Testis (tissue), 5 donors: ENCODE measurements at places on chromosomes 1 and 21. TPM values are rescaled to one million over a fixed set of nuclear protein-coding genes. Genes with fewer than 3 reads are reported as not detected.

DNA sequence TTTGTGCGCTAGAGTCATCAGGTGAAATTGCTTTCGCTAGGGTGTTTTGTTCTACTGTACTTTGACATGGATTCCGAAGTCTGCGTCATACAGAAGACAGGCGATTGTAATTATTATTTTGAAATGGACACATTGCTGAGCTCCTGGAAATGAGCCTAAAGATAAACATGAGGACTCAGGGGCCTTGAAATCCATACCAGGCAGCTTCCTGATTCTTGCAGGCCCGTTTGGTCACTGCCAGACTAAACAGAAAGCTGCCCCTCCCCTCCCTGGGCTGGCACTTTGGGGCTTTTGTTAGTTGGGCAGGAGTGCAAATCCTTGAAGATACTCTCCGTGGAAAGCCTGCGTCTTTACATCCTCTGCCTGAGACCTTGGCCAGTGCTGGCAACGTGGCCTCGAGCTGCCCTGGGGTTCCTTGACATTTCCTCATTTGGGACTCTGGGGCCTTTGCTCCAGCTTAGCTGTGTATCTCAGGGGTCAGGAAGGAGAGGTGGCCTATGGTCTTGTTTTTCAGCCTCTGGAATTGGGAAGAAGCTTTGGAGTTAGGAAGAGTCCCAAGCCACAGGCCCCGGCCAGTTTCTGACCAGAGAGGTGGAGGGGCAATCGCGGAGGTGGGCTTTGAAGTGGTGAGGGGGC lies 26.9 kb upstream of the KCNE2 start:
- DNase-seq: peak; percentile 81

UTP11 gene
- total RNA-seq: 35.6 TPM

GRCh38 chr21:36178349-36178748 lies 21.7 kb downstream of the DOP1B start:
- DNase-seq: no peak

ATAD3C gene
- total RNA-seq: 3.0 TPM

DNAJC28 gene
- total RNA-seq: 7.3 TPM

DNA sequence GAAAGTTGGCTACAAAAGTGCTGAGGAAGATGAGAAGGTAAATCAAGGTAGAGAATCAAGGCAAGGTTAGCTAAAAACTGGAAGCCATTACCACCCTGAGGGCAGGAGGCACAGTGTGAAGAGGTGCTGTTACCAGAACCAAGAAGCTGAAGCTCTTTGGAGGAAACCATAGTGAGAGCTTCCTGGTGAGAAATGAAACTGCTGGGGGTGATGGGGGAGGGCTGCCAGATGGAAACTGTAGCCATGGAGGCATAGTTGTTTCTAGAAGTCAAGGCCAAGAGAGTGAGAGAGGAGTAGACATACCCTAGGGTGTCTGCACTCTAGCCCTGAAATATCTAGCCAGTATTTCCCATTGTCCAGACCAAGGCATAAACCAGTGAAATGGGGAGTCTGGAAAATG lies 28.7 kb downstream of the IFI44 start:
- no peak for DNase-seq

DNA sequence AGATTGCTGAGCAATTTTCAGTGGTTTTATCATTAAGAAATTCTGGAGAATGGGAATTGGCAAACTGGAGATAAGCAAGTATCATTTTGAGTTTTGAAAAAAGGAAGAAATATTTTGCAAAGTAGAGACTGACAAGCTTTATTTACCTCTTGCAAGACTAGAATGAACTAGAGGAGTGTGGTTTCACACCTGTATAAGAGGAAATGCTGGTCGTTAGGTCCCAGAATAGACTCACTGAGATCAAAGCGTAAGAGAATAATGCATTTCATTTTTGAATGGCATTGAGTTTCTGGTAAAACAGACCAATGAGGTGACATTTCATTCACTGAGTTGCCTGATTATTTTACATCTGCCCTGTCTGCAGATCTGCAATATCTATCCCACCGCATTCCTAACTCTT lies 308.1 kb downstream of the ADGRL2 start:
- no peak for DNase-seq

GRCh38 chr21:26120828-26121227 lies 49.7 kb downstream of the APP start:
- DNase-seq: no peak

DNA sequence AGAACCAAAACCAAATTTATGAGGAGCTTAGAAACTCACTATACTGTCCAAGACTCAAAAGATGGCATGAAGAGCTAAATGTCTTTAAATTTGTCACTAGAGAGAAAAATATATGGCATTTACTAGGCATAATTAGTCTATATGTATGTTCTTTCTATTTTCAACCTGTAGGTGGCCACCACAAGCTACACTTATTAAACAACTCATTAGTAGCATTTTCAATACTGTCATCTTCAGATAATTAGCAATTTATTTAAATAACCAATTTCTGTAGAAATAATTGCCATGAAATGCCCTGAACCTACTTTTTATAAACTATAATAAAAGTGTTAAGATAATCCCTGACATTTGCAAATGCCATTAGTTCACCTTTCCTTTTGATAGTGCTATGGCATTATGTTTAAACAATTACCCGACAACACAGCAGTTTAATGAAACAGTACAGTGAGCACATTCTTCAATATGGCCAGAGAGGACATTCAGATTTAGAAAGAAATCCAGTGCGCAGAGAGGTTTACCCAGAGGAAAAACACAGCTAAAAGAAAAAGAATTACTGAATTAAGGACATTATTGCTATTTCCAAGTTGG lies 522.5 kb downstream of the PTBP2 start:
- no peak for DNase-seq

AIRE gene
- 0.68 TPM for total RNA-seq

DNA sequence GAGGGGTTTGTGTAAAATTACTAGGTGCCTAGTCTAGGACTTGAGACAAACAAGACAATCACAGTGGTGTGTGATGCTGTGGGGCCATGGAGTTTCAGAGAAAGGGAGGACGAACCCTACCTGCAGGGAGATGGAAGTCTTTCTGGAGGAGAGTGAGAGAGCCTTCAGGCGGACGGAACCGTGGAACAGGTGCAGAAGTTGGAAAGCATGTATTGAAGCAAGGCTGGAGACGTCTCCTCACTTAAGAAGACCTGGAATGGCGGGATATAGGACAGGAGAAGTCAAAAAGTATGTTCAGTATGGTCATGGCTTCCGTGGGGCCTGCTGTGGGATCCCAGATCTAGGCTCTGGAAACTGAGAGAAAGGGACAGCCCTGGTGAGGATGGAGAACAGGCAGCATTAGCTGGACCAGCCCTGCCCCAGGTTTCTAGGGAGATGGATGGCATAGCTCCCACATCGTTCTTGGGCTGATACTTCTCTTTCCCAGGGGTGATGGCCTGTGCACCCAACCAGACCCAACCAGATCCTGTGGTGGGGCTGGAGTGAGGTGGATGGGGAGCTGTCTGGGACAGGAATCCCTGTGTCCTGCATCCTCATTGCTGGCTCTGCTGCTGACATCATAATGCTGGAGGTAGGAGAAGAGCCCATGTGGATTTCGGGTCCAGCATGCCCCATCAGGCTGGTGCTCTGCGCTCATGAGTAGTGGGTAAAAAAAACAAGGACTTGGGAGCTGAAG lies 15.0 kb upstream of the LRP8 start:
- no peak for DNase-seq

- DNase-seq: no peak
These were observed 271.1 kb downstream of the PTPRC start for GRCh38 chr1:198909973-198910372.

APP gene
- total RNA-seq: 390 TPM

F5 gene
- total RNA-seq: 2.0 TPM

PDZK1IP1 gene
- 8.6 TPM for total RNA-seq
